DMS 273 treated with DMSO at 0.1 percent for 48 hours (cell line): ENCODE measurements at places on chromosomes 5 and 9.

- DNase-seq = no peak
Observed at GRCh38 chr5:7190712-7191250, 205.2 kb upstream of the ADCY2 start.

GRCh38 chr5:39453606-39454005 lies 28.8 kb upstream of the DAB2 start:
- no peak for DNase-seq

GRCh38 chr5:150281987-150282386 lies 7.6 kb downstream of the CAMK2A start:
- DNase-seq = no peak

GRCh38 chr9:123120953-123121352 lies 87.5 kb downstream of the GPR21 start:
- DNase-seq = no peak

GRCh38 chr5:156008844-156009243 lies 318.1 kb upstream of the SGCD start:
- no peak for DNase-seq

GRCh38 chr5:34663771-34664496 lies 7.8 kb downstream of the RAI14 start:
- no peak for DNase-seq
